ENCODE measurements at places on chromosomes 7 and 10.

- DNase-seq: no peak
These were observed 65.6 kb downstream of the UNCX start for GRCh38 chr7:1298051-1298930.

- DNase-seq: no peak
These were observed 197.3 kb downstream of the ETV1 start for GRCh38 chr7:13792208-13792607.

DNA sequence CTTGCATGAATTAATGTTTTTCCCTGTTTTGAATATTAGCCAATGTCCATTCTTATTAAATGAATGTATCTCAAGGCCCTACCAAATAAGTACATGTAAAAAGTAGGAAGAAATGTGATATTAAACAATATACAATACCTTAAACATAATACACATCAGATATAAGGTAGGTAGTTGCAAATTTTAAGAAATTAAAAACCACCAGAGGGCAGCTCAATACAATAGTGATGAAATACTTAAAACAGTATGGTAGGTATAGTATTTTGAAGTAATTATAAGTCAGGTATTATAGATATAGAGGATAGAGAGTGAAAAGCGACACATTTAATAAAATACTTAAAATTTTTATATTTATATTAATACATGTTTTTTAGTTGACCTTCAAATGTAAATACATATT lies 43.6 kb upstream of the CDK14 start:
- DNase-seq: peak; percentile 61

- DNase-seq: no peak
These were observed 25.4 kb downstream of the RPP38 start for GRCh38 chr10:15122477-15123030.

DNA sequence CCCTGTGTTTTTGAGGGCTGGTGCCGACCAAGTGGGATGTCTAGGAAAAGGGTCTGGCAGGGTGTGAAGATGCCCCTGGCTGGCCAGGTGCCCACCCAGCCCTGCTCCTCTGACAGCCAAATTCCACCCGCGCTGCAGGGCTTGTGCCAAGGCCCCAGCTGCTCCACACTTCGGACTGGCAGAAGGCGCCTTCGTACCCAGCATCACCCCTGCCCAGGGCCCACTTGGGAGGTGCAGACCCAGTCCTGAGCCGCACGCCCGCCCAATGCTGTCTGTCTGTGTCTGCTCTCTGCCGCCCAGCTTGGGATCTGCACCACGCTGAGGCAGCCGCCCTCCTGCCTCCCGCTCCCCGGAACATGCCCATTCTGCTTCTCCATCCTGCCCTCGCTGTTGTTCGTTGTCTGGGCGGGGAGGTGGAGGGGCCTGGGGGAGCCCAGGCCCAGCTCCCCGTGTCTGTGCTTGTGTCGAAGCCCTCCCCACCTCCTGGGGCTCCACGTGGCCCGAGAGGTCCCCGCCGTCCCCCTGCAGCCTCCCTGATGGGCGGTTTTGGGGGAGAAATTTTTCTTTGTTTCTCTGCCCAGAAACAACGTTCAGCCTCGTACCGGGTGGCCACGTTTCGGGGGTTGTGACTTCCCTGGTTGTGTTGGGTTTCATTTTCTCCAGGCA lies 36.9 kb upstream of the PPIF start:
- DNase-seq: no peak

GRCh38 chr7:114084472-114085312 lies 165.9 kb upstream of the PPP1R3A start:
- no peak for DNase-seq

DNA sequence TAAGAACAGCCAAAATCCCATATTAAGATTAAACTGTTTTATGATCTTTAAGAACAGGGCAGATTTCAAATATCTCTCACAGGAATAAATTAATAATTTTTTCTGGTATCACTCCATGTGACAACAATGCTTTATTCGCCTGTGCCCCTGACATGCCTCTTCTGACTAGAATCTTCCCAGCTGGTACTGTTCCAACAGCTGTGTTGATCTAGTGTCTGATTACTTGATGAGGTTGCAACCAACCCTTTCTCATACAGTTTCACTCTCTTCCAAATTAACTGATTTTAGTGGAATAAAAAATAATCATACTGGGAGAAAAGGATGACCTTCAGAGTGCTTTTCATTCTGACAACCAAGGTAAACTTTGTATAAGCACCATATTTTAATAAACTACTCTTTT lies 151.9 kb downstream of the CHRM2 start:
- peak; percentile 54 for DNase-seq

DNA sequence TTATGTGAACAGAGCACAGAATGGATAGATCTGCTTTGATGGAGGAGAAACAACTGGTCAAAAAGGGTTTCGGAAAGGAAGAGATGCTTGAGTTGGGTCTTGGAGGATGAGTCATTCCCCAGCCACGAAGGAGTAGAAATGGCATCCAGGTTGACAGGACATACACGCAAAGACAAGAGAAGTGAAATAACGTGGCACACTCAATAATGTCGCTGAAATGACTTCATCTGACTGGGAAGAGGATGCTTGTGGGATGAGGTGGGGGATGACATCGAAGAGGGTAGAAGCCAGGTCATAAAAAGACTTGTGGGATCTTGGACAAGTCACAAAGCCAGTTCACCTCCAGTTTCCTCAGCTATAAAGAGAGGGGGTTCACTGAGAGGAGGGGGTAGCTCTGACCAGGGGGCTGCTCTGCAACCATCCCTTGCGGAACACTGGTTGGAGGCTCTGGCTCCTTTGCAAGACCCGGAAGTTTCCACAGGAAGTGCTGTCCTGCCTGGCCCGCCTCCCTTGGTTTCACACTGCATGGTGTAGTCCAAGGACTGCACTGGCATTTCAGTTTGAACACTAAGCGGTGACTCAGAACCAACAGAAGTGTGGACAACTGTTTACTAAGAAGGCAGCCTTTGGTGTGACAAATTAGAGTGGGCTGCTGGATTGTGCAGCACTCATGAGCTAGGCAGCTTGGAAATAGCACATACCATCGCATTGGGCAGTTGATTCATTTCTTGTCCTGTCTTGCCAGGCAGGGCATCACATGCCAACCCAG lies 189.9 kb upstream of the ADO start:
- DNase-seq: peak; percentile 39

GRCh38 chr10:12470719-12471118 lies 121.4 kb downstream of the CAMK1D start:
- no peak for DNase-seq

- DNase-seq: no peak
These were observed 20.5 kb upstream of the PPP1R3C start for GRCh38 chr10:91653219-91653870.

DNA sequence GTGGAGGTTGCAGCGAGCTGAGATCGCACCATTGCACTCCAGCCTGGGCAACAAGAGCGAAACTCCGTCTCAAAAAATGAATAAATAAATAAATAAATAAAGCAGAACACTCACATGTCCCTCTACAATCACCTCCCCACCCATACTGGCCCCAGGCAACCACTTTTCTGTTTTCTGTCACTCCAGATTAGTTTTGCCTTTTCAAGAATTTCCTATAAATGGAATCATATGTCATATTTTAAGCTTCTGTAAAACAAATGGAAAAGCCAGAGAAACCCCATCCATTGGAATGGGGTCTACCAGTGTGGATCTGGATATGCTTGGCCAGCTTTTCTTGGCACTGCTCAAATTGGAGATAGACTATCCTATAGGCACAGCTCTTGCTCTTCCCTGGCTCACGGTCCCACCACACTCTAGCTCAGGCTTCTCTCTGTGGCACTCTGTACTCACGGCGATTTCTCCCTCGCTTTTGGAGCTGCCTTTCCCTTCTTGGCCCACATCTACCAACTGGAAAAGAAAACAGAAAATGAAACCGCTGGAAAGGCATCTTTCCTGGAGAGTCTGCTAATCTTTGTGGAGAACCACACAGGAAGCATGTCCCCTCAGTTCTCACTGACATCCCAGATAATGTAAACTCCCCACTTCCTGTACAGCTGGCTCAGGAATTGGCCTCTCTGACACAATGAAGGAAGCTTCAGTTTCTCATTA lies 210.1 kb downstream of the JCAD start:
- peak; percentile 76 for DNase-seq

DNA sequence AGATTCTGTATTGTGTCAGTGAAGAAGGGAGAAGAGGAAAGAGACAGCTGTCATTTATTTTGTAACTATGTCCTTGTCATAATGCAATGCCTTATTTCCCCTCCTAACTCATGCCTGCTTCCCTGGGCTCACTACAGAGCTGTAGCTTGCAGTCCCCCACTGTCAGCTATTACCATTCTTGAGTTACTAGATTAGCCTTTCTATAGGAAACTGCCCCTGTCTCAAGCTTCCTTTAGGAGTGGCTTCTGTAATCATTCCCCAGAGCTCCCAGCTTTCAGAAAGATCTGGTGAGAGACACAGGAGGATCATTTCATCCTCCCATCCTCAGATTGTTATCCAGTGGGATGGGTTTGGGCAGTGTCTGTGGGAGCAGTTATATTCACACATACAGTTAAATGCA lies 32.4 kb upstream of the SMKR1 start:
- no peak for DNase-seq

DNA sequence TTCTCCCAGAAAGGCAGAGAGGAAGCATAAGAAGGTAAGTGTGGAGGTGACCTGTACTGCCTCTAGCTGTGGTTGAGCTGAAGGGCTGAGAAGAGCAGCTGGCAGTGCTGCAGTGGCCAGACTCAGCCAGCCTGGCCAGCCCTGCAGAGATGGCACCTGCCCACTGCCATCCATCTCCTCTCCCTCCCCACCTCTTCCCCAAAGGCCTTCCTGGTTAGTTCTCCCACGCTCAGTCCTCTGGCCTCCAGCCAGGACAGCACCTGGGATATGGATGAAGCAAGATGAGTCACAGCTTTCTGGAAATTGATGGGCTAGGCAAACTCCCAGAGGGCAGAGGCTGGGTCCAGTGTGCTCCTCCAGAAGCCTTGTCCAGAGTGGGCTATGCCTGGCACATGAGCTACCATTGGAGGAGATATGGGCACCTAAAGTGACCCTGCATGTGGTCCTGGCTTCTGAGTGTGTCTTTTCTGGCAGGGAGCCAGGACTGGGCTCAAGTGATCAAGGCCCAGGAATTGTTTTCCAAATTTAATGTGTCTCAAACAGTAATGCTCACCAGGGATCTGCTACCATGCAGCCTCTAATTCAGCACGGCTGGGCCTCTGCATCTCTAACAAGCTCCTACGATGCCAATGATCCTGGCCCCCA lies 81.0 kb upstream of the CACUL1 start:
- no peak for DNase-seq

GRCh38 chr7:139871820-139872219 lies 42.8 kb downstream of the TBXAS1 start:
- no peak for DNase-seq

- no peak for DNase-seq
These were observed 175.8 kb upstream of the KAT6B start for GRCh38 chr10:74650613-74651012.

DNA sequence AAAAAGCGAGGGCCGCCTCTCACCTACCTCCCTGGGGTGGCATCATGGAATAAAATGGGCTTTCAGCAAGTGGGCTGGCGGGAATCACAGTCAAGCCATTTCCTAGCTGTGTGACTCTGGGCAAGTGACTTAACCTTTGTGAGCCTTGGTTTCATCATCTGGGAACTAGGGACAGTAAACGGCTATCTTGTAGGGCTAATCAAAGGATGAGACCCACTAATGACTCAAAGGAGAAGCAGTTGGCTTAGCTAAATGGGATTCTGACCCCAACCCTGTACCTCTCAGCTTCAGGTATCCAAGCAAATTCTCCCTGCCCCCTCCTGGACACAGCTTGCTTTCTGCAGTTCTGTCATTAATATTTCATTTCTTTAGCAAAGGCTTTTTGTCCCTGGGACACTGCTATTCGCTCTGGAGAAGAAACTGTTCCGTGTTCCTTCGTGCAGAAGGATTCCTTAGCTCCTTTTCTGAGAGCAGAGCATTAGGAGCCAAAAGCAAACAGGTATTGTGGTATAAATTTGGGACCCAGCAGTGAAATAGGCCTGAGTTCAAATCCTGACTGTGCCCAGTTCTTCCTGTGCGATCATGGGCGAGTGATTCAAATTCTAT lies 25.9 kb downstream of the TRIM8 start:
- no peak for DNase-seq

- DNase-seq: peak; percentile 40
These were observed 196.8 kb downstream of the RNLS start for GRCh38 chr10:88386204-88386788.

DNA sequence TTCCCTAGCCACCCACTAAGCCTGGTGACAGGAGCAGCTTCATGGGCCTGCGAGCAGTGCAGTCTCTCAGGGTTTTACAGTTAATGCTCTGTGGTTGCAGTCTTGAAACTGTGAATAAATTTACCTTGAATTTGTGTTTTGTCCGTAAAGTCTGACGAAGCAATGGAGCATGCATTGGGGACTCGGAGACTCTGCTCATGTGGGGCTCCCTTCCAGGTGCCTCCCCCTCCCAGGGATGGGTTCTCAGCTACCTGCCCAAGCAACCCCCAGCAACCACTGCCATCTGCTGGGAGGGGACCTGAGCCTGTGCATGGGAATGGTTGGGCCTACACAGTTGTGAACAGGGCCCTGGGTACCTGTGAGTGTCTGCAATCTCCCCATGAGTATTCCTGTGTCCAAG lies 36.3 kb upstream of the IKZF1 start:
- no peak for DNase-seq

- DNase-seq: no peak
These were observed 201.5 kb downstream of the LRMDA start for GRCh38 chr10:75632805-75633462.

DNA sequence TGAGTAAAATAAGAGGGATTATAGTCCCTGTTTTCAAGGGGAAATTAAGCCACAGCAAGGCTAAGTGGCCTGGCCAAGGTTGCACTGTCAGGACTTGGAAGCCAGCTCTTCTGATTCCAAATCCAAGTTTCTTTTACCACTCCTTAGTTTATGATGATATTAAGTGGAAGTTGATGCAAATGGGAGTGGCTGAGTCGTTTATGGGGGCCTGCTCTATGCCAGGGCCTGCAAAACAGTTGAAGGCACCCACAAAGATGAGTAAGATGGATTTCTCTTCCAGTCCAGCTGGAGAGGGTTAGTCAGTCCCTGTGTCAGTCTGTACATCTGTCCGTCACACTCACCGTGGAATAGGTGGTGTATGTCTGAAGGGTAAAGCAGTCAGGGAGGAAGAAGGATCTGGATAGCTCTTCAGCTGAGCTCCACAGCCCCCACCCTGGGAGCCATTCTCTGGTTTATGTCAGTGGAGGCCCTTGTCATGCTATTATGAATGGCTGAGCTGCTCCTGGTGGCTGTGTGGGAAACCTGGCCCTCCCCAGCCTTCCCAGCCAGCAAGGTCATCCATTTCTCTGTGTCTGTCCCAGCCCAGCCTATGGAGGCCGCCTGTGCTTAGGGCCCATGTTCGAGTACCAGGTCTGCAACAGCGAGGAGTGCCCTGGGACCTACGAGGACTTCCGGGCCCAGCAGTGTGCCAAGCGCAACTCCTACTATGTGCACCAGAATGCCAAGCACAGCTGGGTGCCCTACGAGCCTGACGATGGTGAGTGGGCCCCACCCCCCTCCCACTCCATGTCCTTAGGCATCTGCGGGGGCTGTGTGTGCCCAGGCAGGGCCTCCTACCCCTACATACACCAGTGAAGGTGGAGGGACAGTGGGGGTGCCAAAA lies 44.5 kb downstream of the TBATA start:
- DNase-seq: no peak
